ENCODE measurements at places on chromosomes 2 and 18. TPM values are rescaled to one million over a fixed set of nuclear protein-coding genes. Genes with fewer than 3 reads are reported as not detected.
A peak's percentile ranks its signal among the peaks of the same experiment; 100 is the strongest.

Gene TUBA4B
- total RNA-seq: not detected

Gene CENPA
- total RNA-seq: 16.6 TPM

Gene RAPGEF4
- 0.31 TPM for total RNA-seq

Gene LYG2
- not detected for total RNA-seq

Gene ERFE
- not detected for total RNA-seq

Gene LRRC30
- not detected for total RNA-seq

Gene DHRS9
- 1.6 TPM for total RNA-seq

Gene SH3YL1
- total RNA-seq: 20.1 TPM

Gene ENOSF1
- total RNA-seq: 84.4 TPM

Gene KIF5C
- 17.9 TPM for total RNA-seq

- no peak for DNase-seq
- H3K27ac ChIP-seq: no peak overlapping the region
- H3K4me3 ChIP-seq: no peak overlapping the region
- H3K4me1 ChIP-seq: peaks cover 32% of the 10 kb centered on the region
- H3K27me3 ChIP-seq: no peaks in the 10 kb centered on the region
- peaks cover 4% of the 10 kb centered on the region for H3K36me3 ChIP-seq
Observed at GRCh38 chr2:99476629-99477028, 13.2 kb downstream of the REV1 start.

- no peaks in the 10 kb centered on the region for H3K4me1 ChIP-seq
- H3K27me3 ChIP-seq: peaks cover 2% of the 10 kb centered on the region
- DNase-seq: no peak
- H3K4me3 ChIP-seq: no peak overlapping the region
- no peaks in the 10 kb centered on the region for H3K36me3 ChIP-seq
Observed at GRCh38 chr2:178892751-178893625, 85.8 kb upstream of the TTN start.

DNA sequence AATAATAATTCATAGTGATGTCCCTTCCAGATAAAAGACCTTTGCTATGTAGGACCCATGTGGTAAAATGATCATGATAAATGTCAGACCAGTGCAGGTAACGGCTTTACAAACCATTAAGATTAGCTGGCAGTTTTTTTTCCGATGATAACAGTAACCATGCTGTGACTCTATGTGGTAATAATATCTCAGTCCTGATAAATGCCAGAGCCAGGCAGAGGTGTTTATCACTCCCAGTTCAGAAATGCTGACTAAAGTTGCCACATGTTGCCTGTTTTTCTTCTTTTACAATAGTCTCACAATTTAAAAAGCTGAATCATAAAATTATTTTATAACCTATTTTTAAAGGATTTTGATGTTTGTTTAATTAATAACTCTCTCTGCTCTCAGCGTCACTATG, 565.1 kb downstream of the ARHGAP15 start:
- peaks cover 21% of the 10 kb centered on the region for H3K4me1 ChIP-seq
- no peak for DNase-seq
- H3K27ac ChIP-seq: no peak overlapping the region
- peaks cover 8% of the 10 kb centered on the region for H3K36me3 ChIP-seq

DNA sequence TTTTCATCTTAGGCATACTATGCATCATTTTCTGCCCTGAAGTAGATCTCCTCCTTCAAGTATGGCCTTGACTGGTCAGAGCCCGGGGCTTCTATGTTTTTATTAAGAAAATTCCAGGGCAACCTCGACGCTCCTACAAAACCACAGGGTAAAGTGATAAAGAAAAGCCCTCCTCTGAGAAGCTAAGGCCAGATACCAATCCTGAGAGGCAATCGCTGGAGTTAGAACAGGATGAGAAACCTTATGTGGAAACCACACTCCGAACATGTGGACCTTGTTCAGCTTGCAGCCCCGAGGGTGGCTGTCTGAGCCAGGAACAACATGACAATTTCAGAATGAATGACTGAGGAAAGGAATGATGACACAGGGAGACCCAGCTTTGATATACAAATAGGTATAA, 35.6 kb downstream of the RMC1 start:
- DNase-seq: no peak
- peaks cover 39% of the 10 kb centered on the region for H3K4me1 ChIP-seq
- no peak overlapping the region for H3K4me3 ChIP-seq
- H3K27ac ChIP-seq: no peak overlapping the region

GRCh38 chr18:34904994-34905393, 136.2 kb upstream of the MAPRE2 start:
- H3K4me1 ChIP-seq: no peaks in the 10 kb centered on the region
- H3K27ac ChIP-seq: no peak overlapping the region
- peaks cover 3% of the 10 kb centered on the region for H3K36me3 ChIP-seq
- DNase-seq: no peak
- no peak overlapping the region for H3K4me3 ChIP-seq
- no peaks in the 10 kb centered on the region for H3K27me3 ChIP-seq

DNA sequence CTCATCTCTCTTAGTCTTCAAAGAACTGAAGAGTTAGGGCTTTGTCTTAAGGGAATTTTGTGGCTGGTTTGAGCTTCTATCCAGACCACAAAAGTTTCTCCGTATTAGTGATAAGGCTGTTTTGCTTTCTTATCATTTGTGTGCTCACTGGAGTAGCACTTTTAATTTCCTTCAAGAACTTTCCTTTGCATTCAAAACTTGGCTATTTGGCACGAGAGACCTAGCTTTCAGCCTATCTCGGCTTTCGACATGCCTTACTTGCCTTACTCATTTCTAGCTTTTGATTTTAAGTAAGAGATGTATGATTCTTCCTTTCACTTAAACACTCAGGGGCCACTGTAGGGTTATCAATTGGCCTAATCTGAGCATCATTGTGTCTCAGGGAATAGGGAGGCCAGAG, 29.9 kb downstream of the HDHD2 start:
- H3K4me1 ChIP-seq: peaks cover 21% of the 10 kb centered on the region
- H3K27me3 ChIP-seq: no peaks in the 10 kb centered on the region
- H3K27ac ChIP-seq: peak overlapping the region; percentile 26

DNA sequence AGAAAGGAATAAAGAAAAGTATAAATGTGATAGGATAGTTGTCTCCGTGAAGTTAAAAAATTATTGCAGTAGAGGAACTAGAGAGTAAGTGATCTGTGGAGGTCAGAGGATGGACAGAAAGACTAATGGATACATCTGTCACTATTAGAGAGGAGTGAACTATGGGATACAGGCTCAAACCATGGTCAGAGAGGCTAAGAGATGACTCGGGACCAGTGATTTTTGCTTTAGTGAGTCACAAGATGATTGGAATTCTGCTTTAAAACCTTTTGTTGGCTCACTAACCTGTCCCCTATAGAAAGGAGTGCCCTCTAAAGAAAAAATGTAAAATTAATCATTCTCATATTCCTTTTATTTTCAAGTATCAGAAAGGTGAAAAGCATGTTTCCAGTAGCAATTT, 30.3 kb downstream of the ALMS1 start:
- no peaks in the 10 kb centered on the region for H3K27me3 ChIP-seq
- H3K36me3 ChIP-seq: peaks cover 9% of the 10 kb centered on the region
- H3K4me3 ChIP-seq: no peak overlapping the region

DNA sequence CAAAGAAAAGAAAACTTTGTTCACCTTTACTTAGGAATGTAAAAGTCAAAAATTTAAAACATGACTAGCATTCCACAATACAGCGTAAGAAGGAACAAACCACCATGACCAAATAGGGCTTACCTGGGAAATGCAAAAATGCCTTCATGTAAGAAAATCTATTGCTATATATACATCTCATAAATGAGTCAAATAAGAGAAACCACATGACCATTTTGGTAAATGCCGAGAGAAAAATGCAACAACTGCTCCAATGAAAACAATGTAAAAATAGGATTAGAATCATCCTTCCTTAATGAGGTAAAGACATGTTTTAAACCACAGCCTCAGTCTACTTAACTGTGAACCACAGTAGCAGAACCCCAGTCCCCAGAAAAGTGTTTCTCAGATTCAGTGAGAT, 49.4 kb downstream of the TGOLN2 start:
- H3K27ac ChIP-seq: no peak overlapping the region
- no peaks in the 10 kb centered on the region for H3K36me3 ChIP-seq
- H3K27me3 ChIP-seq: peaks cover 1% of the 10 kb centered on the region

GRCh38 chr2:200498402-200499162, 11.3 kb downstream of the KCTD18 start:
- no peaks in the 10 kb centered on the region for H3K27me3 ChIP-seq
- no peaks in the 10 kb centered on the region for H3K4me1 ChIP-seq
- H3K27ac ChIP-seq: no peak overlapping the region
- no peak overlapping the region for H3K4me3 ChIP-seq
- H3K36me3 ChIP-seq: peaks cover 27% of the 10 kb centered on the region
- DNase-seq: no peak

- no peak for DNase-seq
- H3K4me1 ChIP-seq: no peaks in the 10 kb centered on the region
- no peak overlapping the region for H3K4me3 ChIP-seq
- H3K36me3 ChIP-seq: no peaks in the 10 kb centered on the region
- no peak overlapping the region for H3K27ac ChIP-seq
Observed at GRCh38 chr2:26887151-26887550, 39.2 kb downstream of the DPYSL5 start.

DNA sequence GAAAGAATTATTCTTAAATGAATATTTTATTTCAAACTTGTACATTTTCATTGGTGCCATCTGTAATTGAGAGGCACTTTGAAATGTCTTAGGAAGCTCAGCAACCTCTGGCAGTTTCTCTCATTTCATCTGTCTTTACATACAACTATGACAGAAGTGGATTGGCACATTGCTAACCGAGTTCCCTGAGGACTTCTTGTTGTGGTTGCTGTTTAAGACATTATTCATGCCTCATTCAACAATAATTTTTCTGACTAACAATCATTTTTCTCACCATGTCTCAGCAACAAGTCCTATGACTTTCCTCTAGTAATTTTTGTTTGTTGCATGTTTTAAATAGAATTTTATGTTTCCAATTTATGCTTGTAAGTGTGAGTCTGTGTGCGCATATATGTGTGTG, 284.0 kb upstream of the CWC22 start:
- no peak overlapping the region for H3K27ac ChIP-seq
- no peak for DNase-seq
- no peaks in the 10 kb centered on the region for H3K27me3 ChIP-seq
- no peaks in the 10 kb centered on the region for H3K36me3 ChIP-seq
- no peak overlapping the region for H3K4me3 ChIP-seq
- H3K4me1 ChIP-seq: no peaks in the 10 kb centered on the region

GRCh38 chr2:177727577-177728398, 335.2 kb downstream of the AGPS start:
- peaks cover 35% of the 10 kb centered on the region for H3K27me3 ChIP-seq
- H3K36me3 ChIP-seq: no peaks in the 10 kb centered on the region
- no peak overlapping the region for H3K4me3 ChIP-seq
- no peaks in the 10 kb centered on the region for H3K4me1 ChIP-seq

DNA sequence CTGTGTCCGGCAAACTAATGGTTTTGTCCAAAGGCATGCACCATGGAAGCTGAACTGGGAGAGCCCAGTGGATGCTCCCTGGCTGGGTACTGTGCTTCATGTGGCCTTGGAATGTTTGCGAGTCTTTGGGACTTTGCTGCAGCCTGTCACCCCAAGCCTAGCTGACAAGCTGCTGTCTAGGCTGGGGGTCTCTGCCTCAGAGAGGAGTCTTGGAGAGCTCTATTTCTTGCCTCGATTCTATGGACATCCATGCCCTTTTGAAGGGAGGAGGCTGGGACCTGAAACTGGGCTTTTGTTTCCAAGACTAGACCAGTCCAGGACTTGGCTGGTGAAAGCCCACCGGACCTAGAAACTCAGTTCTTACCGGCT, 1.7 kb downstream of the MARS2 start:
- H3K27me3 ChIP-seq: no peaks in the 10 kb centered on the region
- DNase-seq: no peak
- peak overlapping the region; percentile 94 for H3K4me3 ChIP-seq
- H3K4me1 ChIP-seq: peaks cover 51% of the 10 kb centered on the region
- no peak overlapping the region for H3K27ac ChIP-seq
- peaks cover 32% of the 10 kb centered on the region for H3K36me3 ChIP-seq

- no peak overlapping the region for H3K27ac ChIP-seq
- no peaks in the 10 kb centered on the region for H3K27me3 ChIP-seq
- no peak overlapping the region for H3K4me3 ChIP-seq
- DNase-seq: no peak
- peaks cover 12% of the 10 kb centered on the region for H3K36me3 ChIP-seq
Observed at GRCh38 chr2:112493858-112494648, 12.1 kb downstream of the TTL start.

GRCh38 chr2:120630031-120630701, 105.5 kb upstream of the GLI2 start:
- H3K4me1 ChIP-seq: no peaks in the 10 kb centered on the region
- H3K36me3 ChIP-seq: no peaks in the 10 kb centered on the region
- H3K4me3 ChIP-seq: no peak overlapping the region
- no peak for DNase-seq
- peaks cover 2% of the 10 kb centered on the region for H3K27me3 ChIP-seq

GRCh38 chr18:68725346-68725745, 10.4 kb upstream of the TMX3 start:
- H3K4me3 ChIP-seq: no peak overlapping the region
- H3K27me3 ChIP-seq: peaks cover 2% of the 10 kb centered on the region
- H3K4me1 ChIP-seq: peaks cover 26% of the 10 kb centered on the region
- DNase-seq: no peak
- peaks cover 4% of the 10 kb centered on the region for H3K36me3 ChIP-seq

DNA sequence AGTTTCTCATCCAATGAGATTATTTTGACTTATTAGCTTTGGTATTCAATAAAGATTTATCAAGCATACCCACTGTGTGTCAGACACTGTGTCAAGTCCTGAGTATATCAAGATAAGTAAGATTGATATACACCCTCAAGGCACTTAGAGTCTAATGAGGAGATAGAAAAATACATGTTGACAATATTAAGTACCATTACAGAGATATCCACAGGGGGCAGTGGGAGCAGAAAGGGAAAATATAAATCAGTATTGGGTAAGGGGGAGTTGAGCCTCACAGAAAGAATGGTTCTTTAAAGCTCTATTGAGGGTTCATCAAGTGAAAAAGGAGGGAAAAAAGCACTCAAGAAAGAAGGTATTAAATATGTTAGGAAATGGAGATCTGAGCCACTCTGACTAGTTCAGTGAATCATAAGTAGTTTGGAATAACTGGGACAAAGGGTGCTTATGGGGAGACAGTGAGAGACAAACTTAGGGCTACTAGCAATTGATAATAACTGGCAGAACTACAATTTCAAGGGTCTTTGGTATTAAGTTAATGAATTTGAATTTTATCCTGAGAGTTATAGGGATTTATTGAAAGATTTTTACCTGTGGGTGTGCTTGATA, 45.5 kb upstream of the SLC8A1 start:
- H3K36me3 ChIP-seq: no peaks in the 10 kb centered on the region
- no peak for DNase-seq
- no peak overlapping the region for H3K4me3 ChIP-seq
- H3K27ac ChIP-seq: no peak overlapping the region
- no peaks in the 10 kb centered on the region for H3K4me1 ChIP-seq

- peaks cover 37% of the 10 kb centered on the region for H3K27me3 ChIP-seq
- H3K4me1 ChIP-seq: no peaks in the 10 kb centered on the region
- no peak for DNase-seq
- H3K4me3 ChIP-seq: no peak overlapping the region
- no peaks in the 10 kb centered on the region for H3K36me3 ChIP-seq
Observed at GRCh38 chr2:101380376-101380775, 6.9 kb downstream of the CREG2 start.

- no peaks in the 10 kb centered on the region for H3K4me1 ChIP-seq
- H3K4me3 ChIP-seq: no peak overlapping the region
- H3K27me3 ChIP-seq: peaks cover 14% of the 10 kb centered on the region
- H3K27ac ChIP-seq: no peak overlapping the region
Observed at GRCh38 chr2:26752656-26753055, 11.4 kb upstream of the SLC35F6 start.

GRCh38 chr2:96679848-96680247, 37.3 kb downstream of the FER1L5 start:
- H3K4me3 ChIP-seq: no peak overlapping the region
- H3K27me3 ChIP-seq: peaks cover 6% of the 10 kb centered on the region
- H3K4me1 ChIP-seq: no peaks in the 10 kb centered on the region
- no peak for DNase-seq
- H3K36me3 ChIP-seq: no peaks in the 10 kb centered on the region
- H3K27ac ChIP-seq: no peak overlapping the region
